ENCODE measurements at places on chromosomes 2 and 18.

- no peak for DNase-seq
Observed at GRCh38 chr2:187951470-187952218, 340.0 kb upstream of the GULP1 start.

DNA sequence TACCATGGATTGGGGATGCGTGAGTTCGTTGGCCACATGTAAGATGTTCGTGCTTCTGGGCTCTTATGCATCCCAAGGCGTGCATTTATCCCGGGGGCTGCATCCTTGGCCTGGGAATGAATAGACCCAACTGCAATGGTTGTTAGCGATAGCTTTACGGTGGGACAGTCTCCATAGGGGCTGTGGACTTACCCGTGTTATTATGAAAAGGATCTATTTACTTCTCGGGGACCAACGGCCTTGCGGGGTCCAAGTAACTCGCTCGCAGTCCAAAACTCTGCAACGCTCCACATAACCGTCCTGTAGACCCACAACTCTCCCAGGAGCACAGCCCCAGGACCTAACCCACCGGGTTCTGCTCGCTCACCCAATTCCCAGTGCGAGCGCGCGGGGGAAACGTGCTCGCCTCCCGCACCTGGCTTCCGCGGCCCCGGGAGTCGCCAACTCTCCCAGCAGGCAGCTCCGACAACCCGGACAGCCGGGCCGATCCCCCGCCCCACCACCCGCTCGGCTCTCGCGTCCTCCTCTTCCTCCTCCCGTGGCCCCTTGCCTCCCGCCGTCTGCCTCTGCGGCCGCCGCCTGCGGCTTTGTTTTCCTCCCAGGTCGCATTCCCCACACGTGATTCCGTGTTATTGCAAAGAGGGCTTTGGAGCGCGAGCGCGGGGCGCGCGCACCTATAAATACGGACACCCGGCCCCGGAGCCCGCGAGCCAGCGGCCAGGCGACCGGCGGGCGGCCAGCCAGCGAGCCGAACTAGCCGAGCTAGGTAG lies at the start of gene CABLES1:
CABLES1 (plus strand) TSS at position 706 of the 770 bp plus-strand sequence. CDS start 278 bp downstream, outside the sequence.
- DNase-seq = no peak

DNA sequence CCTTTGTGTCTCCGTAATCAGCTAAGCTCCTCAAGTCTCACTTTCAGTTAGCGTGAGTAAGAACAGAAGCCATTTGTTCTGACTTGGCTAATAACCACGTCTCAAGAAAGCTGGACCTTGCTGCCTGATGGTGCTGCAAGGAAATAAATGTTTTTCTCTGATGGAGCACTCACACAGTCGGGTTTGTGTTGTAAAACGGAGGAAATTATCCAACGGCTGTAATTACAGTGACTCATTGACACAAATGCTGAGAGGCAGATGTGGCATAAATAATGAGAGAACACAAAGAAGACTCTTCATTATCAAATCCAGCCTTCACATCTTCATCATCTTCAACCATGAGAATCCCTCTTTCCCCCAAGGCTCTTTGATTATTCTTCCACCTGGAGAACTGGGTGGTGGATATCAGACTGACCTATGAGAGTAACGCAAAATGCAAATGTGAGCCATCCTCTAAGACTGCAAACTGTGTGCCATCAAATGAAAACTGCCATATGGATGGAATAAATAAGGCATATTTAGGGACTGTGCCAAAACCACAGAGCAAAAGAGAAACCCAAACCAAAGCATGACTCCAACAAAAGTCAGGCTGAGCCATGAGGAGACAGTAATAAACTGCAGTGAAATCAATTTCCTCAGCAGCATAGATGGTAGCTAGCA lies 252.6 kb downstream of the RND3 start:
- no peak for DNase-seq

DNA sequence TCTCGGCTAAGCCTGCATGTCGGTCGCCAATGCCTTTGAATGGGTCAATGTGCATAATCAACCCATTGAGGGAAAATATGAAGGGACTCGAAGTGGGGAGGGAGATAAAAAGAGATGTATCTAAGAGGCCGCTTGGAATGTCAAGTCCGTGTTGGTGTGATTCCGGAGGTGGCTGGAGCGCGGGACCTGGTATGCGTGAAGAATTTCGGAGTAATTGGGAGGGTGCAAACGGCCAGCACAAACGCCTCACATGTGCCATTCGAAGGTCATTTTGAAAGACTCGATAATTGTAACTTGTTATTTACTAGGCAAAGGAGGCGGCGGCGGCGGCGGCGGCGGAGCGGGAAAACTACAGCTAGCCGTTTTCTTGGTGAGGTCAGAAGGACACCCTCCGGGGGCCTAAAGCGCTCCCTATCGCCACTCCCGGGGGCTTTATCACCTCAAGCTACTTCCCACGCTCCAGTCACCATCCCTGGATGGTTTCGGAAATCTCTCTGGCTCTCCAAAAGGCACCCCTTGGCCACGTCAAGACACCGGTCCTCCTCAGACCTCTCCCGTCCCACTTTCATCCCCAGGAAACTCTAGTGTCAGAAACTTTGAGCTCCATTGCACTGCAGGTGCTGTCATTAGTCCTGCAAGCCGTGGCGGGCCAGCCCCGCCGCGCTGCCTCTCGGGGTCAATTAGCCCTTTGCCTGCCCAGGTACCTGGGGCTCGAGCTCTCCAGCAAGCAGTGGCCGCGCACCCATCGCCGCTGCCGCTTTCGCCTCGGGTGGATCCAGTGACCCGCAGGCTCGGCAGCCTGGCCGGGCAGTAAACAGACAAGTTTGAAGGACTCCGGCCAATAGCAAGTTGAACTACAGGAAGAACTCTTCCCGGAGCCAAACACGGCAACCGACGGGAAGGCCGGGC lies 1.5 kb downstream of the ERBB4 start:
- no peak for DNase-seq

DNA sequence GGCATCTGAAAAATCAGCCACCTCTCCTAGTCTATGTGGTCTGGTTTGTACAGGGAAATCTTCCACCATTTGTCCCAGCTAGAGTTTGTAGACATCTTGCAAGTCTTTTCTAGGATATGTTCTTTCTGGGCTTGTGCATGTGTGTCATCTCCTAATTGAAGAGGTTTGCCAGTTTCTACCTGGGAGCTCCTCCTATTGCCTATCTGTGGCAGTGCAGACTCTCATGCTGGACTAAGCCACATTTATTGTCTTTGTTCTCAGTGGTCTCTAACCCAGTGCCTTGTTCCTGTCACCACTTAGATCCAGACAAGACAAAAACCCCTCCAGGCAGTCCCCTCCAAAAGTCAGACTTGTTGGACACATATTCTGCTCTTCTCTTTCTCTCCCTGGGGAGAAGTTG lies 72.0 kb upstream of the MRPS9 start:
- no peak for DNase-seq

- no peak for DNase-seq
Observed at GRCh38 chr2:8495189-8495989, 186.5 kb upstream of the ID2 start.

- DNase-seq = no peak
Observed at GRCh38 chr2:121033461-121033996, 251.5 kb downstream of the TFCP2L1 start.

DNA sequence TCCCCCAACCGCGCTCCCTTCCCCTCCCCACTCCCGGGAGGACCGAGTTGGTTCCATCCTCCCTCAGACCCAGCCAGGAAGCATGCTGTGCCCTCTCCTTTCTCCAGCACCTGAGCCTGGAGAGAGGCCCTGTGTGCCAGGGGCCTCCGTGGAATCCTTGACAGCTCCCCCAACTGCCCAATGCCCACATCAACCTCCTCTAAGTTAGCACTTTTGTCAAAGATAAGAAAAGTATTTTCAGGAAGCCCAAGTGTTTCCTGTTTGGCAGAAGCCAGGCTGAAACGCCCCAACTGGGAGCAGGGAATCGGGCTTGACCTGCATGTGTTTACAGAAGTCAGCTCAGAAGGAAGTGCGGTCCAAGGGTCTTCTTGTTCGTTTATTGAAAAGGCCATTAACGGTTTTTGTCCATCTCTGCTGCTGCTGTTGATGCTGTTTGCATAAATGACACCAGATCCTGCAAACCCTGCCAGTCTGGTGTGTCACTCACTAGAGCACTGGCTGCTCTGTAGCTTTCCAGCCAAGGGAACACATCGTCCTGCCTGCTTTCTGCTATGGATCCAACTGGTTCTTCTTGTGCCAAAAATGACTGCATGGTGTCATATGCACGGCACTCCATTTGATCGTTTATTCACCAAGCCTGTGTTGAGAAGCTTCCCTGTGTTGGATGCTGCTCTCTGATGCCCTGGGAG lies 35.4 kb upstream of the COL6A3 start:
- DNase-seq = no peak

DNA sequence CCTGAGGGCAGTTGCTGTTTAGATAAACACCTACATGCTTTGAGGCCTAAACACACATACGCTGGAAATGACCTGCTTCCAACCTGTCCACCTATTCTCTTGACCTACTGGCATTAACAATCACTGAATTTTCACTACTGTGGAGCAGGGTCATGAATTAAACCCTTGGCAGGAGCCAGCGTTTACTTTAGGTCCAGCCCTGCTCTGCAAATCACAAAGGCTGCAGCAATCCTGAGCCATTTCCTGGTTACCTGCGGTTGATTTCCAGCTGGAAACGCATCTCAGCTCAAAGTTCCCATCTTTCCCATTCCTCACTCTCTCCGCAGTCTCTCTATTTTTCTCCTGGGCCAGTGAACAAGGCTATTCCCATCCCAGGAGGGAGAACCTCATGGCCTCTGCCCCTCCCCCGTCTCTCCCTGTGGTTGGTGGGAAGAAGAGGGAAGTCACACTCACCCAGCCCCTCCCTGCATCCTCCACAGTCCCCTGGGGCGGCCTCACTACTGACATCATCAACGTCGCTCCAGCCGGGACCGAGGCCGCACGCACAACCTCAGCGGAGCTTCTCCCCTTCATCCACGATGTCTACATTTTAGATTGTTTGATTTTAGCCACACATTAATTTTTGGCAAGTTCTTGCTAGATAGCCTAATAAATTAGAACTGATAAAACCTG lies 84.5 kb upstream of the SNTG2 start:
- DNase-seq = no peak

DNA sequence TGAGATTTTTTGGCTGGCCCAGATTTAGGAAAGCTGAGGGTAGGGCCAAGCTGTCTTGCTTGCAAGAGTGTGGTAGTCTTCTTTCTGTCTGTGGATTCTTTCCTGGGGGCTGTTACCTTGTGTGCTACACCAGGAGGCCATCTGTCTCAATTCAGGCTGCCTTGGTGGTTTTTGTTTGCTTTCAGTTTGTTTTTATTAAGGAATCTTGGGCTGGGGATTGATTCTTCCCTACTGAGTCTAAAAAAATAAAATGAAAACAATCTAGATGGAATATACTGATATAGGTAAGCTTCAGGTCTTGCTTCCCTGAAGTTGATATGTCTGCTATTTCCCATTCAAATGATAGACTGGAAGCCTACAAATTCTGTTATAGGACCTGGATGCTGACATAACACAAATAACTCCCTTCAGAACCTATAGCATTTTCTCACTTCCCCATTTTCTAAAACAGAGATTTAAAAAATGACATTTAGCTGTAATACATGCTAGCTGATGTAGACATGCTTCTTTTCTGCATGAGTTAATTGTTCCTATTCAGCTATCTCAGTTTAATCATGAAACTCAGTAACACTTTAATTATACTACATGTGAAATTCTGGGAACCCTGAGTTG lies 5.3 kb downstream of the LHCGR start:
- no peak for DNase-seq

DNA sequence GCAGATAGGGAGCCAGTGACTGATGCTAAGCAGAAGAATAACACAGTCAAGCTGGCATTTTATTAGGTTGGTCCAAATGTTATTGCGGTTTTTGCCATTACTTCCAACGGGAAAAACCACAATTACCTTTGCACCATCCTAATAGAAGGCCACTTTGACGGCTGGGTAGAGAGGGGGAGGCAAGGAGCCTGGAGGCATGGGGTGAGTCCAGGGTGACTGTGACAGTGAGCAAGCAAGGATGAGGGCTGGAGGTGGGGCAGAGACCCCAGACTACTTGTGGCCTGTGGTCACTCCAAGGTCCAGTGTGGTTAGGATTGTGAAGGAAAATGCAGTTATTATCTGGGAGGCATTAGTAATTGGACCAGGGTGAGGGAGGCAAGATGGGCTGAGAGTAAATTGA lies 389.5 kb downstream of the CLIP4 start:
- DNase-seq = no peak

- no peak for DNase-seq
Observed at GRCh38 chr2:54577944-54578647, 122.0 kb downstream of the SPTBN1 start.

- DNase-seq = no peak
Observed at GRCh38 chr18:43405097-43405496, 127.8 kb upstream of the SYT4 start.

- DNase-seq = no peak
Observed at GRCh38 chr2:11786592-11786991, 40.2 kb downstream of the LPIN1 start.

DNA sequence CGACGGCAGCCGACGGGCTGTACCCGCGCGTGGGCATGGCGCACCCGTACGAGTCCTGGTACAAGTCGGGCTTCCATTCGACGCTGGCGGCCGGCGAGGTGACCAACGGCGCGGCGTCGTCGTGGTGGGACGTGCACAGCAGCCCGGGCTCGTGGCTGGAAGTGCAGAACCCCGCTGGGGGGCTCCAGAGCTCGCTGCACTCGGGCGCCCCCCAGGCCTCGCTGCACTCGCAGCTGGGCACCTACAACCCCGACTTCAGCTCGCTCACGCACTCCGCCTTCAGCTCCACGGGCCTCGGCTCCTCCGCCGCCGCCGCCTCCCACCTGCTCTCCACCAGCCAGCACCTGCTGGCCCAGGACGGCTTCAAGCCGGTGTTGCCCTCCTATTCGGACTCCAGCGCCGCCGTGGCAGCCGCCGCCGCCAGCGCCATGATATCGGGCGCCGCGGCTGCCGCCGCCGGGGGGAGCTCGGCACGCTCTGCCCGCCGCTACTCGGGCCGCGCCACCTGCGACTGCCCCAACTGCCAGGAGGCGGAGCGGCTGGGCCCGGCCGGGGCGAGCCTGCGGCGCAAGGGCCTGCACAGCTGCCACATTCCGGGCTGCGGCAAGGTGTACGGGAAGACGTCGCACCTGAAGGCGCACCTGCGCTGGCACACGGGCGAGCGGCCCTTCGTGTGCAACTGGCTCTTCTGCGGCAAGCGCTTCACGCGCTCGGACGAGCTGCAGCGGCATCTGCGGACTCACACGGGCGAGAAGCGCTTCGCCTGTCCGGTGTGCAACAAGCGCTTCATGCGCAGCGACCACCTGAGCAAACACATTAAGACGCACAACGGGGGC lies 2.0 kb downstream of the SP9 start:
- DNase-seq = no peak

- no peak for DNase-seq
Observed at GRCh38 chr2:9226458-9227380, 20.1 kb downstream of the ASAP2 start.

- no peak for DNase-seq
Observed at GRCh38 chr2:107466984-107467773, 359.5 kb upstream of the RGPD4 start.

GRCh38 chr2:120108749-120109148 lies 95.9 kb downstream of the EPB41L5 start:
- DNase-seq = no peak
